COLO829 (cell line): ENCODE measurements at places on chromosomes 6 and 20.

GRCh38 chr6:154732538-154733182 lies 556 bp upstream of the SCAF8 start:
- peak; percentile 18 for DNase-seq

- DNase-seq = no peak
Measured at GRCh38 chr6:29974901-29975560, 32.7 kb downstream of the HLA-A start.

DNA sequence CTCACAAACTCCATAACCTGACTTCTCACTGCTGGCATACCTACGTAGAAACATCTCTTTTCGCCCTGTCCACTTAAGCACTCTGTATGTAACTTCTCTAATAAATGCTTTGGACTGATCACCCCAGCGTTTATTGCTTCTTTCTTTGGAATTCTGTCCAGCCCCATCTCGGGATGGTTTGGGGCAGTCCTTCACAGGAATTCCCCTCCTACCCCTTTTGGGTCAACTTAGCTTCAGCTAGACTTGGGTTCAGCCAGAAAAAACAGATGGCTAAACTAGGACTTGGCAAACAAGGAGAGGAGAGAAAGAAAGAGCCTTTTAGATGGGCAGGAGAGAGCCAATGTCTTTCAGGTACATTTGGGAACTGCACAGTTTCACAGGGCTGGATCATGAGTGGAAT lies 3.9 kb upstream of the LTV1 start:
- DNase-seq = no peak

GRCh38 chr6:112252571-112253497 lies 1.5 kb downstream of the LAMA4 start:
- peak; percentile 22 for DNase-seq

DNA sequence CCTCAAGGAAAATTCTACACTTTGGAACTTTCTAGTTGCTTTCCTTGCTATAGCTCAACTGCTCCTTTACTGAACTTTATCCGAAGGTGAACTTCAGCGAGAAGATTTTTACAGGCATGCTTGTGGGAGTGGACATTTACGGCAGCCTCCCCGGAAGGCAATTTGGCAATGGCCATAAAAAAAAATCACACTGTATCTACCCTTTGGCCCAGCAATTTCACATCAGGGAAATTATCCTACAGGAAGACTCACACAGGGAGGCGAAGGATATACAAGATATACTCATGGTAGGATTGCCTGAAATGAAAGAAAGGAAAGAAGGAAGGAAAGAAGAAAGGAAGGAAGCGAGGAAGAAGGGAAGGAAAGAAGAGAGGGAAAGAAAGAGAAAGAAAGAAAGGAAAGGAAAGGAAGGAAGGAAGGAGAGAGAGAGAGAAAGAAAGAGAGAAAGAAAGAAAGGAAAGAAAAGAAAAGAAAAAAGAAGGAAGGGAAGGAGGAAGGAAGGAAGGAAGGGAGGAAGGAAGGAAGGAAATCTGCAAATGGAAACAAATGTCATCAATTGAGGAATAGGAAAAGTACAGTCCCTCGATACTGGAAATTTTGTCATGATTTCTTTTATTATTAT lies 25.7 kb downstream of the OVOL2 start:
- DNase-seq = no peak

- no peak for DNase-seq
Measured at GRCh38 chr6:55499591-55499990, 79.4 kb downstream of the HMGCLL1 start.

DNA sequence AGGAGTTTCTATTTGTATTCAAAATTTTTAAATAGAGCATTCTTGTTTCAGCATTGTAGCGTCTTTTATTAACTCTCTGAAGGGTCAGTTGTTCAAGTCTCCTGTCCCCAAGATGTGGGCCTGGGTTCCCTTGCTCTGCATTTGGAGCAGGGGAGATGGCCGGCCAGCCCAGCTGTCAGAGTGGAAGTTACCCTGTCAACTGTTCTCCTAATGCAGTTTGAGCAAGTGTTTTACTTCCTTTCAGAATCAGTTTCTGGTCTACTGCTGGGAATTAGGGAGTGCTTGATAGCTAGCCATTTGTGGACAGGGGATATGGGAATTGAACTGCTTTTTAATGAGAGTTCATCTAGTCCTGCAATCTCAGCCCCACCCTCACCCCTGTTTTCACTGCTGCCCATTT lies 116.6 kb downstream of the QKI start:
- DNase-seq = no peak

DNA sequence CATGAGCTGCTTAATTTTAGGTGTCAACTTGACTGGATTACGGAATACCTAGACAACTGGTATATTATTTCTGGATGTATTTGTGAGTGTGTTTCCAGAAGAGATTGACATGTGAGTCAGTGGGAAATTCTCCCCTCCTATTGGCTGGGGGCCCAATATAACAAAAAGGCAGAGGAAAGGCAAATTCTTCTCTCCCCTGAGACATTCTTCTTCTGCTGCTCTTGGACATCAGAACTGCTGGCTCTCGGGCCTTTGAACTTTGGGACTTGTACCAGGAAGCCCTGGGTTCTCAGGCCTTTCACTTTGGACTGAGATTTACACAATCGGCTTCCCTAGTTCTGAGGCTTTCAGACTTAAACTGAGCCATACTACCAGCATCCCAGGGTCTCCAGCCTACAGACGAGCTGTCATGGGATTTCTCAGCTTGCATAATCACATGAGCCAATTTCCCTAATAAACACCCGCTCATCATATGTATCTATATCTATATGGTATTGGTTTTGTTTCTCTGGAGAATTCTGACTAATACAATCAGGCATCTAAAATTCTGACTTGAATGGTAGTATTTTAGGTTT lies 7.6 kb upstream of the BTN3A3 start:
- DNase-seq = no peak

- DNase-seq = no peak
Measured at GRCh38 chr20:21583486-21584168, 69.8 kb upstream of the NKX2-2 start.

GRCh38 chr6:36788768-36789167 lies 50.5 kb downstream of the CPNE5 start:
- peak; percentile 98 for DNase-seq

GRCh38 chr20:13996265-13996664 lies 949 bp downstream of the MACROD2 start:
- peak; percentile 13 for DNase-seq

DNA sequence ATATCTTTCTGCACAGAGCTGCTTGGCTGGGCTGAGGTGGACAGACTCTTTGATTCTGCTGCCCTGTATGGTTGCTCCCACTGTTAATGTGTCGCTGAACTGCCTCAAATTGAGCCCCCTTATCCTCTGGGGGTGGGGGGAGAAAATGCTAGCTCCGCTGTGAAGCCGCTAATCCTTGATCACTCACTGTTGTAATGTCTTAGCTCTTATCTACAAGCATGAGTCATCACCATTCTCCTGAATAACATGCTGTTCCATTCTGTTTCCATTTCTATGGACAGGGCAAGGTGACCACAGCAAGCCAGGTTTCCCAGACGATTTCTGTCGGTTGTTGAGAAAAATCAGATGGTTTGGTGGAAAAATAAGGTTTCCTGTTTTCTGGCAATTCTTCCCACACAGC lies 218.4 kb upstream of the GGTLC1 start:
- no peak for DNase-seq

GRCh38 chr6:11804701-11805100 lies 26.1 kb upstream of the ADTRP start:
- no peak for DNase-seq

- DNase-seq = peak; percentile 38
Measured at GRCh38 chr20:46230801-46231282, 77.5 kb downstream of the CDH22 start.
